ENCODE measurements at places on chromosomes 5 and 9. TPM values are rescaled to one million over a fixed set of nuclear protein-coding genes. Genes with fewer than 3 reads are reported as not detected.

Gene TESK1
- total RNA-seq = 2.9 TPM

Gene SCGB3A2
- not detected for total RNA-seq

Gene ADGRD2
- 0.26 TPM for total RNA-seq

Gene PGGT1B
- 9.1 TPM for total RNA-seq

Gene CTXN3
- not detected for total RNA-seq

DNA sequence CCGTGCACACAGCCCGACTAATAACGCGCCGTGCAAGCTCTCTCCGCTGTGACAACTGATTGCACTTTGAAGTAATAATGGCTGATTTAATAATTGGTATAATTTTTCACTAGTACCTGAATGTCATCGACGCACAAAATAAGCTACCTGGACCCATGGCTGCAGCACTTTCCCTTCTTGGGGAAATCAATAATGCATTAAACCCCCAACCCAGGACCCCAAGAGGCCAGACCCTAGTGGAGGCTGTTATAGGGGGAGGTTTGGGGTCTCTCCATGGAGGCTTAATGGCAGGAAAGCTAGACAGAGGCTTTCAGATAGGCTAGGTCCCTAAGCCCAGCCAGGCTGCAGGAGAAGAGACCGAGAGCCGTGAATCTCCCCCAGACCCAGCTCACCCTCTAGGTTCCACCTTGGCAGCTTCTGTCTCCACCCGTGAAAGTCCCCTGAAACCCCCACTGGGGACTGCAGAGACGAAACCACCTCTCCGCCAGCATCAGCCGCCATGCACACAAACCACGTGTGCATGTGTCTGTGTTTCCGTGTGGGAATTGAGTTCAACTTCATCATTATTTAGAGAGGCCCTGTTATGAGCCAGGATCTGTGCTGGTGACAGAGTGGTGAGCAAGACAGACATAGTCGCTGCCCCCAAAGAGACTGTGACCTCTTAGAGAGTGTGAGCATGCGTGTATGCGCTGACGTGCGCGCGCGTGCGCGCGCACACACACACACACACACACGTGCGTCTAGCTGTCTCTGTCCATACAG lies 168.6 kb upstream of the MVB12B start:
- no peak for DNase-seq

- DNase-seq = no peak
Observed at GRCh38 chr5:102764381-102765004, 9.4 kb downstream of the PAM start.

DNA sequence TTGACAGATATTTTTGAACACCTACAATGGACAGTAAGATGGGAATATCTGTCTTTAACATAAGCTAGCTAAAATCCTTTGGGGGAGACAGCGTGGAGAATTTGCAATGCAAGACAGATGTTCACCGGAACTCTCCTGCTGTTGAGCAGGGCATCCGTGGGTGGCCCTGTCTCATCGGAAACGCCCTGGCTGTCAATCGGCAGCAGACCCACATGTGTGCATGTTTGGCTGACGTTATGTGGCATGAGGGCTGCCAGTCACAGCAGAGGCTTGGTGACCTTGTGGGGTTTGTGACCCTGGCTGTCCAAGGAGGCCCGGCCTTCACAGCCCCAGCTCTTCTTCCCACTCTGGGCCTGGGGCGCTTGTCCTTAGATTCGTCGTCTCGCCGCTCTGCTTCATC lies 129.7 kb upstream of the OTULINL start:
- no peak for DNase-seq

- no peak for DNase-seq
Observed at GRCh38 chr9:76882686-76883085, 23.2 kb downstream of the PRUNE2 start.

DNA sequence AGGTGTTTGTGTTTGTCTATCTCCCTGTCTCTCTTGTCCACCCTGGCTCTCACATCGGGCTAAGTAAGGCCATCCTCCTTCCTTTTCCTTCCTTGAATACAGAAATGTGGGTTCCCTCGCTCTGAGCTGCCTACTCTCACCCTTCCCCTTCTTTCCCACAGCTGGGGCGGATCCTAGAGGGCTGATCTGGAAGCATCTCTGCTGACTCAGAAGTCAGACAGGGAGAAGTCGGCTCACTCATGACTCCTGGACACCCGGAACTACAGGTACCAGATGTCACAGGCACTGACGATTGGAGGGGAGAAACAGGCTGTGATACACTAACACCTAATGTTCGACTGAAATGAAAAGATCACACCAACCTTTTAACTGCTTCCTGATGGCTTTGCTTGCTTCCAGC lies 41.3 kb downstream of the PTPN3 start:
- no peak for DNase-seq

DNA sequence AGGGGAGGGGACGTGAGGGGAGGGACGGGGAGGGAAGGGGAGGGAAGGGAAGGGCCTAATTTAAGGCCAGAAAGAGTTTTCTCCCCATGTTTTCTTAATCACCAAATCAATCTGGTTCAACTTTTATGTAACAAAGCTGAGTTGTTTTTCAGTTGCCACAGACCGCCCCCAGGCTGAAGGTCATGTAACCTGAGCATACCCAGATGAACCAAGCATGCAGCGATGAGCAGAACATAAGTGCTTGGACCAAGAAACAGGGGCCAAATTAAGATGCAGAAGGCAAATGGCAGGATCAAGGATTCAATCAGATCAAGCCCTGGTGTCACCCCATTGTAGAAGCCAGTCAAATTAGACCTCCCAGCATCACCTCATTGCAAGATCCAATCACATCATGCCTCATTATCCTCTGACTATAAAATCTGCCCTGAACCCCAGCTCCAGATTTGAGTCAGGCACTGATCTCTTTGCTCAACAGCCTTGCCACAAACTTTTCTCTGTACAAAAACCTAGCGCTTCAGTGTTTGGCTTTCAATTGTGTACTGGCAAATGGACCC lies 113.5 kb upstream of the TNPO1 start:
- DNase-seq = no peak

DNA sequence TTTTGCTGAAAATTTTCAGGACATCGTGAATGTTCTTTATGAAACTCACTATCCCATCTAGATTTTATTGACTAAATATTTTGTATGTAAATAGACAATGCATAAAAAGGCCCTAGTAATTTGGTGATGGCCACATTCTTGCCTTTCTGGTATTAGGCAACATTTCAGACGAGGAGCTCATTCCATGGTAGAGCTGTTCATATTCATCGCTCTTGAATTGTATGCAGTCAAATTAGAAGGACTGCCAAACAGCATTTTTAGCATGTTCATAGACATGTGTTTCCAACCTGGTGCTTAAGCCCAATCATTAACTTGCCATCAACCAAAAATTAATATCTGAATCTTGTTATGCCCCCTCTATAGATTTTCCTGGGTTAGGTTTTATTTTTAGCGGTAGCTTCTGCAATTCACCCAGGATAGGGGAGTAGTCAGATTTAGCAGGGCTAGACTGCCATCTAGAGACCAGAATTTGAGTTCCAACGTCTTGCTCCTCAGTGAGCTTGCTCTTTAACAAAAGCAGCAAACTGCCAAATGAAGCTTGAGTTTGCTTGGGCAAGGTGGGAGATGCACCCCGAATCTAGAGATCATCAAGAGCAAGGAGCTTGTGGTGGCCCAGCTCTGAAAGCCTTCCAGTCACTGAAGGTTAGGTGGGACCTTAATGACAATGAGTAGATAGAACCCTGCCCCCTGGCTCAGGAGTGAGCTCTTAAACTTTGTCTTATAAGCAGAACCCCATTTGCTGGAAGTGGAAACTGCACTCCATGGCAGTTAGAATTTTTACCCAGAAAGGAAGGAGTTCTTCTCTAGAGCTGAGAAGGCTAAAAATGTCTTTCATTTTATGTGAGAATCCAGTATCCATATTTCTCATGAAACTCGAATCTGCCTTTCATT lies 456.2 kb downstream of the RASEF start:
- peak; percentile 38 for DNase-seq

DNA sequence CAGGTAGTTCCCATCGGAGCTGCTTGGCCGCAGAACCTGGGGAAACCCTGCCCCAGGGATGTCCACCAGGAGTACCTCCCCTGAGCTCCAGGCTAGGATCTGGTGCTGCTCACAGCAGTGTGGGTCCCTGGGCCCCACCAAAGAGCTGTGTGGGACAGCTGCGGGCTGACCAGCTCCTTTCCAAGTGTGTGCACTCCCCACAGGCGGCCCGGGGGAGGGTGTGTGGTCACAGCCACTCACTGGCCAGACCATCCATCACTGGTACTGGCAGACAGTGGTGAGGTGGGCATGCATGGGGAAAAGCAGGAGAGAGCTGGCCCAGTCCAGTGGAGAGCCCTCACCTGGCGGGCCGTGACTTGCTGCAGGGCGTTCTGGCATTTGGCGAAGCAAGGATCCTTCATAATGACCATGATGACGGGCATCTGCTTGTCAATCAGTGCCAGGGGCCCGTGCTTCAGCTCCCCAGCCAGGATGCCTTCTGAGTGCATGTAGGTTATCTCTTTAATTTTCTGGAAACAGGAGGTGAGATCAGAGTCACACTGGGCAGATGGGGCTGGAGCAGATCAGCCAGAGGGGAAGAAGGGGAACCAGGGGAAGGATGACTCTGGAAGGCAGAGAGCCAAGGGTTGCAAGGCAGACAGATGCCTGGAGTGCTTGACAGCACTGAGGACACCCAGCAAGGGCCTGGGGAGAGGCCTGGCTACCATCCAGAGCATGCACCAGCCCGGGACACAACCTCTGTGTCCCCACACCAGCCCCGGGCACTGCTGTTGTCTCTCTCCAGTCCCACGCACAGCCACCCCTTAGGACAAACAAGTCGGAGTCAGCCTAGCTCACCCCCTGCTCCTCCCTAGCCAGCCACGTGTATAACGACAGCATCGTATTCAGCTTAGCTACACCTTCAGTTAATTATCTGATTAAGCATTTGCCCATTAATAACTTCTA lies 12.8 kb upstream of the MAPK9 start:
- no peak for DNase-seq

DNA sequence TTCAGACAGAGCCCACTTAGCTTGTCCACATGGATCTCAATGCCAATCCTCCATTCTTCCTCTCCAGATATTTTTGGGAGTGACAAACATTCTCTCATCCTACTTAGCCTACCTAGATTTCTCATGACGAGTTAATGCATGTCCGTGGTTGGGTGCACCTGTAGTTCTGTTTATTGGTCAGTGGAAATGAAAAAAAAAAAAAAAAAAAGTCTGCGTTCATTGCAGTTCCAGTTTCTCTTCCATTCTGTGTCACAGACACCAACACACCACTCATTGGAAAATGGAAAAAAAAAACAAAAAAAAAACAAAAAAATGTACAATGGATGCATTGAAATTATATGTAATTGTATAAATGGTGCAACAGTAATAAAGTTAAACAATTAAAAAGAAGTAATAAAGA lies 59.0 kb downstream of the BASP1 start:
- no peak for DNase-seq

- DNase-seq = no peak
Observed at GRCh38 chr9:82436475-82436874, 447.9 kb downstream of the SPATA31D1 start.

- no peak for DNase-seq
Observed at GRCh38 chr5:171629628-171630349, 155.8 kb upstream of the SMIM23 start.

DNA sequence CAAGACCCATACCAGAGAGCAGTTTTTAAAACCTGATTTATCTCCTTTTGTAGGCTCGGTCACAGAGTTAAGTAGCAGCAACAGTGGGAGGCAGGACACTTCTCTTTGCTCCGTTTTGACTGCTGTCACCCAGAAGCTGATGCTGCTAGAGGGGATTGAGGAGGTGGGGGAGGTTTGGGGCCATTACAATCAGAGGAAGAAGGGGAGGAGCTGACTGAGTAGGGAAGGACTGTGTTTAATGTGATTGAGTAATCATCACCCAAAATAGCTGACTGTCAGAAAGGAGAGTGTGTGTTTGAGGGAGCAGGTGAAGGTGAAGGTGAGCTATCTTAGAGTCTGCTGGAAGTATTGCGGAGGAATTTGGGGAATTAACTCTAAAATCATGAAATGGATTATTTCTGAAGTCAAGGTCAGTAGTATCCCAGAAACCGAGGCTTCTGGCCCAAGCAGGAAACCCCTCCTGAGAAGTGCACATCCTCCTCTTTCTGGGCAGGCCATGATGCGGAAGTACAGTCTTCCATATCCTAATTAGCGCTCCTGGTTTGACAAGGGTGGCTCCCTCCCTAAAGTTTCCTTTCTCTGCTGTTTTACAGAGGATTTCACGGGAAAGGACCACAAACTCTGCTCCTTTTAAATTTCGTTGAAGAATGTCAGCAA lies 214.9 kb downstream of the PLK2 start:
- DNase-seq = no peak

DNA sequence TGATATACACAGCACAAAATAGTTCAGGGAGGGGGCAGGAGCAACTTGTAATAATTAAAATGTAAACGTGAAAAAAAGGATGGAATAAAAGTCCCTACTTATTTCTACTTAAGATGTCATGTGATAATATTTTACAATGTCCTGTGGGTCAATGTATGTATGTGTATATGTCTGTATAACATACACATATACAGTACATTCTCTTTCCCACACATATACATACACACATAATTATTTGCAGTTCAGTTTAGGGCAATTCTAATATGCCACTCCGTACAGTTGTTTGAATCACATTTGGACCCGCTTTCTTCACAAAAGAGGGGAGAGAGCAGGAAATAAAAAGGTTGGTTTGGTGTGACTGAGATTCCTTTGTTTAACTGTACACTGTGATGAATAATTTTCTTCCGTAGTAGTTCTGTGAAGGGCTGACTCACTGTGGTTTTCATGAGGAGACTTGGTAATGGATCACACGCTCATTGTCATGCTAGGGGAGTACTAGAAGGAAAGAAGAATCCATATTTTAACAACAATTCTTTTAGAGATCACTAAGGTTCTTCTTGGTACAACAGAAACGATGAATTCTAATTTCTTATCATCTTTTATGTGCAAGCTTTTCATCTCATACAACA lies 26.2 kb upstream of the ACOT12 start:
- peak; percentile 87 for DNase-seq

GRCh38 chr5:113293068-113293974 lies 141.5 kb downstream of the TSSK1B start:
- DNase-seq = no peak

DNA sequence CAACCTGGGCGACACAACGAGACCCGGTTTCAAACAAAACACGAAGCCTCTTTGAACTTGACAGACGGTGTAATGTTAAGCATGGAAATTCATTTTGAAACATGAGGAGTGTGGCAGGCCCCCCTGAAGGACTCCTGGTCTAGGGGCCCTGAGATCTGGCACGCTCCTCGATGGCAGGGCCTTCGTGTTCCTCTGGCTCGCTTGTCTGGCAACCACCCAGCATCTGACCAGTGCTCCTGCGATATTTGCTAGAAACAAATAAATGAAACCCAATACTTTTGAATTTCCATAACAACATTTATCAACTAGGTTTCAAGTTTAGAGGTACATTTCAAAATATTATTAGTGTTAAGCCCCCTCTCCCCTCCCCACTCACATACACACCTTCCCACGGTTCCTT lies 193.0 kb downstream of the ERCC6L2 start:
- no peak for DNase-seq

DNA sequence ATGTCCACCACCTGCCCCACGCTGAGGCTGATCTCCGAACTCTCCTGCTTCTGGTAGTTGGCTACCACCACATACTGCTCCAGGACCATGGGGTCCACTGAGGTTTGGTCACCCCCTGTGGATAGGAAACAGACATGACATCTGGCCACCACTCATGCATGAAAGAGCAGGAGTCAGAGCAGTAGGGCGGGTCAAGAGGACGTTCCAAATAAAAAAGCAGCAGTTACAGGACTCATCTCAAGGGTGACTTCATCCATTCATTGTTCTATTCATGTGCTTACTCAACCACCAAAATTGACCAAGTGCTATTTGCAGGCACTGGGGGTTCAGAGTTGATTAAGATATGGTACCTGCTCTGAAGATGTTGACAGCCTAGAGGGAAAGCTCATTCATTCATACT lies 79.2 kb upstream of the UBTD2 start:
- peak; percentile 21 for DNase-seq

Measured in Caki2 (cell line).